ENCODE measurements at places on chromosomes 13 and 19.
A peak's percentile ranks its signal among the peaks of the same experiment; 100 is the strongest.

GRCh38 chr13:113723410-113724015, 35.5 kb upstream of the TMEM255B start:
- DNase-seq, result no peak

DNA sequence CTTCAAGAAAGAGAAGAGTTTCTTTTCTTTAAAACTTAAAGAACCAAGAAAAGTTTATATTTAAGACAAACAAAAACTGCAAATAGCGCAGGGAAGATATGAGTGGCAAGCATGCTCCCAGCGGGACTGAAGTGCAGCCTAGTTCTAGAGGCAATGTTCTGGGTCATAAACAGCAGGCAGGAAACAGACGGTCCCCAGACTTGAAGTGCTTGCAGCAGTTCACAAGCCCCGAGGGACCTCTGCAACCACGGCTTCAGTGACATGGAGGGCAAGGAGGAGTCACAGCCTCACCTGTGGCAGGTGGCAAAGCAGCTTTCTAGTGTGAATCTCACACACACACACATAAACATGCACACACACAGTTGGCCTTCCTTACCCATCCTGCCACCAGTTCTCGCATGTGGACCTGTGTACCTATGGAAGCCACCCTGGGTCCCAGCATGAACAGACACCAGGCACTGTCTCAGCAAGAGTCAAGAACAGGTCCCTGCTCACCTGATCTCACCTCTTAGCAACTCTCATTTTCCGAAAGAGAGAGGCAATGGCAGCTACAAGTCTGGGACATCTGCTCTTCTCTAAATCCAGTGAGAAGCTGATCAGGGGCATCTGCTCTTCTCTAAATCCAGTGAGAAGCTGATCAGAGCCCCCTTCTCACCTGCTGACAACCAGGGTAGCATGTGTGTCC, 162.0 kb downstream of the EFNB2 start:
- DNase-seq, result peak; percentile 54

DNA sequence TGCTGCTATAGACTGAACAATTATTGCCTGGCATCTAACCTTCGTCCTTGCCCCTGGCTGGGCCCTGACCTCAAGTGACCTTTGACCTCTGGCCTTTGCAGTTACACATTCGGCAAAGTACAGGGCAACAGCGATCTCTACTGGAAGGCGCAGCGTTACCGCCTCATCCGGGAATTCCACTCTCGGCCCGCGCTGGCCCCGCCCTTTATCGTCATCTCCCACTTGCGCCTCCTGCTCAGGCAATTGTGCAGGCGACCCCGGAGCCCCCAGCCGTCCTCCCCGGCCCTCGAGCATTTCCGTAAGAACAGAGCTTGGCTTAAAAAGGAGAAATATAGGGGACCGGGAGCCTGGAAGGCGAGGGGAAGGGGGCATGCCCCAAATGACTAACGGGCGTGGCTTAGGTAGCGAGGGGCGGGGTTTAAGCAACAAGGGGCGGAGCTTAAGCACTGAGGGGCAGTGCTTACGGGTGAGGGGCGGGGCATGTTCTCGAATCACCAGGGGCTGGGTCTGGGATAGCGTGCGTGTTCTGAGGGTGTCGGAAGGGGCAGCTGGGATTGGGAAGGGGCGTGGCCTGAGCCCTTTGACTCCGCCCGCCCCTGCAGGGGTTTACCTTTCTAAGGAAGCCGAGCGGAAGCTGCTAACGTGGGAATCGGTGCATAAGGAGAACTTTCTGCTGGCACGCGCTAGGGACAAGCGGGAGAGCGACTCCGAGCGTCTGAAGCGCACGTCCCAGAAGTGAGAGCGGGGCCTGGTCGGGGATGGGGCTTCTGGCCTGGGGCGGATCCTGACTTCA, 52.7 kb downstream of the TRPM4 start:
- no peak for DNase-seq

GRCh38 chr13:20116213-20116612, 44.6 kb downstream of the GJA3 start:
- DNase-seq, result no peak

GRCh38 chr19:17540174-17540573, 15.3 kb upstream of the COLGALT1 start:
- DNase-seq, result no peak

GRCh38 chr19:49544154-49544553, 16.4 kb downstream of the RCN3 start:
- DNase-seq, result no peak

- no peak for DNase-seq
Observed at GRCh38 chr13:48175185-48175584, 57.8 kb upstream of the ITM2B start.

GRCh38 chr19:3551792-3552095, 5.6 kb downstream of the MFSD12 start:
- no peak for DNase-seq

GRCh38 chr13:73129023-73129422, 70.2 kb downstream of the KLF5 start:
- no peak for DNase-seq

DNA sequence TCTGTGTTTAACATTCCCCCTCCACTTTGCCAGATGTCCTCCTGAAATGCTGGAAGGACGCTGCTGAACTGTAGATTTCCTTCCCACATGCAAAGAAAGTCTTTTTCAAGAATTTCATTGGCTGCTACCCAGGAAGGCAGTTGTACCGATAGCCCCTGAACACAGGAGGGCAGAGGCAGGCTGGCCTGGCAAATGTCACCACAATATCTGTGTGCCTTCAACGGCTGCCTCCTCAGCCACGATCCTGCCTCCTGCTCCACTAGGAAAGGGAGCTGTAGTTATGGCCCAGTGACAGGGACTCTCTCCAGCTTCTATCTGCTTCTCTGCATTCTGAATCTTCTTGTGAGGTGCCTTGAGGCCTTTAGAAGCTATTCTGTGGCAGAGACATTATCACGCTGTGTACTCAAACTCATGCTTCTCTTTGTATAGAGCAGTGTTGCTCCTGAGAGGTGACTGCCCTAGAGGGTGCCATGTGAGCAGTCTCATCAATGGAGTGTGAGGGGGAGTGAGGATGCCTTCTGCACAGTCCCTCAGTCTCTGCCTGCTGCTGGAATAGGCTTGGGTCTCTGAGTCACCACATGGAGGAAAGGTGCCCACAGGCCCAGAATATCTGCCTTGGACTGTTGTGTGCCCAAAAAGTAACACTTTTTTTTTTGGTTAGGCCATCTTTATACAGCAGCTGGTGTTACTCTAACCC, 279.8 kb downstream of the DNAJC15 start:
- DNase-seq, result peak; percentile 26

DNA sequence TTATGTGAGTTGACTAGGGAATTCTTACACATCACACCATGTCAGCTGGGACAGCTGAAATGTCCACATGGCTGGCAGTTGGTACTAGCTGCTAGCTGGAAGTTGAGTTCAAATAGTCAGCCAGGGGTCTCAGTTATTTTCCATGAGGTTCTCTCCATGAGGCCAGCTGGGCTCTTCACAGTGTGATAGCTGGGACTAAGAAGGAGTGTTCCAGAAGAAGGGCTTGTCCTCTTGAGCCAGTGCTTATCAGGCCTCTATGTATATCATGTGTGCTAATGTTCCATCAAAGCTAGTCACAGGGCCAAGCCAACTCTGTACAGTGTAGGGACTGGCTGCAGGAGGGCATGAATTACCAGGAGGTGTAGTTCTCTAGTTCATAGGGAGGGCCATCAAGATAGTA, 11.8 kb downstream of the USPL1 start:
- DNase-seq, result no peak

DNA sequence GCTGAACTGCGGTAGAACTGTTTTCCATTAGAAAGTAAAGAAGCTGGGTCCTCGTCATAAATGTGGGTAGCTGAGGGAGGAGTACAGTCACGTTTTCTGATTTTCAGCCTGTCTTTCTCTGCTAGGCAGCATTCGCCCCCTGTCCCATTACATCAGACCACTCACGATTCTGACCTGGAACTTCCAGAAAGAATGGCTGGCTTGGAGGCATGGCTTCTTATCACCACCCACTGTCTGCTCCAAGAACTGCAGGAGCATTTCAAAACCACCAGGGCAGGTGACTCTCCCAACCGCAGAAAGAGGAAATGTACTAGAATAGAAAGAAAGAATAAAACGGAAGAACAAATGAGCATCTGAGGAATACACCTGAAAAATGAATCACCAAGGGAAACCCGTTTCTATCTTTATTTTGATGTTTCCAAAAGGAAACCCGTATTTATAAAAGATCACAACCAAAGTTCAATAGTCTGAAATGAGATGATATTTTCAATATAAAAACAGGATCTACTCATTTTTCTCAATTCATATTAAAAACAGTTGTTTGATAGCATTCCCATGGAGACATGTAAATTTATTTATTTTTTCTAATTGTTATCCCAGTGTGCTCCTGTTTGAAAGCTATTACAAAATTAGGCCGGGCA, 22.1 kb upstream of the POMP start:
- peak; percentile 21 for DNase-seq

Measured in NCI-H1092 (cell line).